NCI-H82 (cell line): ENCODE measurements at places on chromosomes 3 and 15.

GRCh38 chr15:80970018-80970657 is 19.5 kb downstream of the MESD start:
- peak; percentile 85 for DNase-seq

- peak; percentile 0 for DNase-seq
Measured at GRCh38 chr3:45078910-45079522, 52.9 kb downstream of the CLEC3B start.

- DNase-seq = no peak
Measured at GRCh38 chr3:103410231-103410630, 975.4 kb downstream of the ZPLD1 start.

DNA sequence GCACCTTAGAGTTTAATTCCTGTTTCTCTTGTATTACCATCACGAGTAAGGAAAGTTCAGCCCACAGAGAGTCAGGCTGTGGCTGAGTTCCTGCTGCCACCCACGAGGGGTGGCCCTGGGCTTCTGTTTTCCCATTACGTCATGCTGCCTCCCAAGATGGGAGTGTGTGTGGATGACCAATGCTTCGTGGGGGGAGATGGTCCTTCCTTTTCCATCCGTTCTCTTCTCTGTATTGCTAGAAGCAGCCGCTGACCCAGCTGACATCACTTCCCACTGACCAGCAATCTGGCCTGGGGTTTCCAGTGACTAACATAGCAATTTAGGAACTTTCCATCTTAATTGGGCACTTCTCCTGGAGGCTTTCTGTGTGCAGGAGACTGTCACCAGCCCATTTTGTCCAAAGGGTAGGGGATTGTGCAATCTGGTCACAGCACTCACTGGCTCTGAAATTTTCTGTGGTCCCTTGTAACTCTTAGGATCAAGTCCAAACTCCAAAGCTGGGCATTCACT is 9.3 kb downstream of the IRAK2 start:
- no peak for DNase-seq

DNA sequence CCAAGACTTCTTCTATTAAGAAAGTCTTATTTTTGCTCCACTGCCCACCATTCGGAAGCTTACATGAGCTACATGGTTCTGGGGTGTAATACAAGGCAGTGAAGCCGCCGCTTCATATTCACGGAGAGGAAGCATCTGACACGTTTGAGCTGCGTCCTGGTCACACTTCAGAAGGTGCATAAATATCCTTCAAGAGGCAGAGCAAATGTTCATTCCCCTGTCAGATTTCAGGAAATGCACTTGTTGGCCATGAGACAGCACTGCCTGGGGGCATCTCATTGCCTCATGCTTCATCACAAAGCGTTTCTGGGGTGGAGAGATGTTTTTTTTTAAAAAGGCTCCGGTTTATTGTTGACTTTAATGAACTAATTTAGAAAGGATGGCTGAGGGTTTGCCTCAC is 119.9 kb downstream of the CADPS start:
- no peak for DNase-seq

- no peak for DNase-seq
Measured at GRCh38 chr3:99248130-99248529, 346.6 kb upstream of the DCBLD2 start.

DNA sequence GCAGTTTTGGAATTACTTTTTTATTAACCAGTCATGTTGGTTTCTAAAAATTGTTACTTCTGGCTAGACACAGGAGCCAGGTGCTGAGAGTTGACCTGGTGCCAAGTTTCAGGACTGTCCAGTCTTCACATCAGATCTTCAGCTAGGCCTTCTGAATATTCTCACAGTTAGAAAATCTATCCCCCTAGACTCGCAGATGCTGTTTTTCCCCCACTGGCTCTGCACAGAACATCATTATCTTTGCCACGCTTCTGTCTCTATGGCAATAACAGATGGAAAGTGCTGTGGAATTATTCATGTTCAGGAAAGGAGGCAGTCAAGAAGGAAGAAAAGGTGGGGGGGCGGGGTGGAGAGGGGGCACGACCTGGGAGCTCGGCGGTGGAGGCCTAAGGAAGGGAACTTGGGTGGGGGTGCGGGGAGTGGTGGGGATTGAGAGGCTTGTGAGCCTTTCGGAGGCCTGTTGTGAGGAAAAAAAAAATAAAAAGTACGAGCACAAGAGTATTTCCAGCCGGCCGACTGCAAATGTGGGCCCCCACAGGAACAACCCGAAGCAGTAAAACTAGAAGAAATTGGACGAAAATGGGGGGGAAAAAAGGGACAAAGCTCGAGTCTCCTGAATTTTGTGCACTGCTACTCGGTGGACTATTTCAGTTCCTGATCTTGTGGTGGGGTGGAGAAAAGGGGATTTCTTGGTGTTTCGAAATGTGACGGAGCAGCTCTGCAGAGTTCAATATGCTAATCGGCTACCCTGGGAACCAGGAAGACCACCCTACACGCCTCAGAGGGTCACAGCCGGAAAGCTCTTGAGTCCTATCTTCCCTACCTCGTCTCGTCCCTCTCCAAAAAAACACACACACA is 1.5 kb upstream of the SKIL start:
- peak; percentile 92 for DNase-seq

- DNase-seq = no peak
Measured at GRCh38 chr3:45741247-45741646, 52.1 kb downstream of the SACM1L start.

DNA sequence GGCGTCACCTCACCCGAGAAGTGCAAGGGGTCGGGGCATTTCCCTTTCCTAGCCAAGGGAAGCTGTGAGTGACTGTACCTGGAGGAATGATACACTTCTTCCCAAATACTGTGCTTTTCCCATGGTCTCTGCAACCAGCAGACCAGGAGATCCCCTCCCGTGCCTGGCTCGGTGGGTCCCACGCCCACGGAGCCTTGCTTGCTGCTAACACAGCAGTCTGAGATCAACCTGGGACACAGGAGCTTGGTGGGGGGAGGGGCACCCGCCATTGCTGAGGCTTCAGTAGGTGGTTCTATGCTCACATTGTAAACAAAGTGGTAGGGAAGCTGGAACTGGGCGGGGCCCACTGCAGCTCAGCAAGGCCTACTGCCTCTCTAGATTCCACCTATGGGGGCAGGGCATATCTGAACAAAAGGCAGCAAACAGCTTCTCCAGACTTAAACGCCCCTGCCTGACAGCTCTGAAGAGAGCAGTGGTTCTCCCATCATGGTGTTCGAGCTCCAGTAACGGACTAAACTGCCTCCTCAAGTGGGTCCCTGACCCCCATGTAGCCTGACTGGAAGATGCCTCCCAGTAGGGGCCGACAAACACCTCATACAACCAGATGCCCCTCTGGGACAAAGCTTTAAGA is 31.4 kb upstream of the ABHD5 start:
- DNase-seq = no peak

DNA sequence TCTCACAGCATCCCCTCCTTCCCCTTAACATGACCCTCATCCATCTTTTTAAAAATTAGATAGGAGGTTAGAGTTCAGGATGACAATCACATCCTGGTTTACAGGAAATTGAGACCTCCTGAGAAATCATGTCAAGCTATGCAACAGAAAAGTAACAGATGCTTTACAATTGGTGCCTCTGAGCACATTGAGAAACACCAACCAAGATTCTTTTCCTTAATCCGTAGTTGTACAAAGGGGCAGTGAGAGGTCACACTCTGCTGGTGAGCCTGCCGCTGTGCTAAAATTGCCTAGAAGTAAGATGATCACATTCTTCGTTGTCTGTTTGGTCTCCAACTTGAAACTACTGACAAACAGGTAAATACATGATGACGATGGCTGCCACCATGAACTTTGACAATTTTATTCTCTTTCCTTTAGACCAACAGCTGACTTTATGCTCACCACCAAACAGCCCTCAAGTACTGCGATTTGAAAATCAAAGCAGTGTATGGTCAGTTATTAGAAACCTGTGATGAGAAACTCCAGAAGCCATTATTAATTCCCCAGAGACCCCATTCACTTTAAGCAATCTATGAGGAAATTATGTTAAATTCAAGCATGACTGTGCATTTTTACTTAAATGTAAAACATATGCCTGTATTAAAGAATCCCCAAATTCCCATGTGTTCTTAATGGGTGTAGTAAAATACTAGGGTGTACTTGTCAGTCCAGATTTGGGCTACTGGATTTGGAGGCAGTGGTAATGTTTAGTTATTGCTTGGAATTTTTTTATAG is 210.7 kb upstream of the UBE2E1 start:
- no peak for DNase-seq

- no peak for DNase-seq
Measured at GRCh38 chr3:24956613-24957012, 462.0 kb upstream of the THRB start.

- DNase-seq = peak; percentile 34
Measured at GRCh38 chr15:65338366-65338765, 33.9 kb downstream of the RNU5B-1 start.

DNA sequence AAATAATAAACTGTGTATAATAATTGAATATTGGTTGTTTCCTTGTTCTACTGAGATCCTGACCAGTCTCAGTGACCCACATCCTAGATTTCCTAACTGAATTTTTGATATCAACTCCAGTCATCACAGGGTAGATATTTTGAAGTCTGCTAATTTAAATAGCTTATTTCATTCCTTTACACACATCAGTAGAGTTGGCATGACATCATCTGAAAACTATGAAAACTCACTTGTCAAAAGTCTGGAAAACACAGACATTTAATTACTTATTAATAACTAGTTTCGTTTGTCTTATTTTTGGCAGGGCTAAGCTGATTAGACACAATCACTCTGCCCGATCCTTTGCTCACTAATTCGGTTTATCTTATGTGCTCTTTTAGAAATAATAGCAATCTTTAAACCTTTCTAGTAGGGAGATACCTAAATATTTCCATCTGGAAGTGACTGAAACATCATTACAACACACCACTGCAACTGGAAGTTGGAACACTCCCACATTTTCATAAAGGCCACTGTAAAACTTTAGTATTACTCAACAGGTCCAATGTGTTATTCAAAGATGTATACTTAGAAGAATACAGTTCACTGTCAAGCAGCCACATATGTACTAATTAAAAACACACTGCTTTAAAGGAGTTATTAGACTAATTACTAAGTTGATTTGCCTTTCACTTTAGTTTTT is 198.4 kb upstream of the ZNF717 start:
- peak; percentile 3 for DNase-seq

DNA sequence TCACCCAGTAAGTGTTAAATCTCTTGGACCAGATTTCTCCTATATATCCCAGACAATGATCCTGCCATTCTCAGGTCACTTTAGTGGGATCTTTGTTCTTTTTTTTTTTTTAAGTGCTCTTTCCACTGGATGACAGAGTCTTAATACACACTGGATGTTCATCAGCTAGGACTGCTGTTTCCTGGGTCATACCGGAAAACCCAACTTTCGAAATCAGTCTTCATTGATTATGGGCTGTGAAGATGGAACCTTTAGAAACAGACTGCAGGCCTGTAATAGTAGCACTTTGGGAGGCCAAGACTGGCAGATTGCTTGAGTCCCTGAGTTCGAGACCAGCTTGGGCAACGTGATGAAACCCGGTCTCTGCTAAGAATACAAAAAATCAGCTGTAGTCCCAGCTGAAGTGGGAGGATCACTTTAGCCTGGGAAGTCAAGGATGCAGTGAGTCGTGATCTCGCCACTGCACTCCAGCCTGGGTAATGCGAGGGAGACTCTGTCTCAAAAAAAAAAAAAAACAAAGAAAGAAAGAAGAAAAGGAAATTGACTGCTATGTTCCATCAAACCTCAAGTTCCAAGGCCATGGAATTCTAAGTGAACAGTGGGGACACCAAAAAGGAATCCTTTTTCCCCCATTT is 2.3 kb downstream of the EOGT start:
- no peak for DNase-seq

DNA sequence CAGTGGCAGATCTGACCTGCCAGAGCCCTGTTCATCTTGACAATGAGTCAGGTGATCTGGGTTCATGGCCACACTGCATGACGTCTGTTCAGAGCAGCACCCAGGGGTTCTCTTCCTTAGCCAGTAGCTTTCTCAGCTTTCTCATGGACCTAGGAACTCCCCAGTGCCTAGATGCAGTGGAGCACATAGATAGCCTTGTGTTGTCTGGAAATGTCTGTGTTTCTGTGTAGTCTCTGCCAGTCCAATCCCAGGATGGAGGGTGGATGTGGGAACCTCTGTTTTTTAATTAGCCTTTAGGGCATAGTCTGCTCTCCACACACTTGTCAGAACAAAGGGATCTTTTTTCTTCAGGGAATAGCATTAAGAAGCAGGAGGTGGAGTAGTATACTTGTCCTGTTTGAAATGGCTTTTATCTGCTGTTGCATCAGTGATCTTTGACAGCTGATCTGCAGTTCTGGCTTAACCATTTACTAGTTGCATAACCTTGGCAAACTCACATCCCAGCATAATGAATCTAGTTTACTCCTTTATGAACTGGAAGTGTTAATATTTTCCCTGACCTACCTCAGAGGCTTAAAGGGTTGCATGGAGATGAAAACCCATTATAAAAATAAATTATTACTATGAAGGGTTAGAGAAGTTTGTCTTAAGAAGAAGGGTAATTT is 16.1 kb upstream of the CACNA1D start:
- DNase-seq = no peak

DNA sequence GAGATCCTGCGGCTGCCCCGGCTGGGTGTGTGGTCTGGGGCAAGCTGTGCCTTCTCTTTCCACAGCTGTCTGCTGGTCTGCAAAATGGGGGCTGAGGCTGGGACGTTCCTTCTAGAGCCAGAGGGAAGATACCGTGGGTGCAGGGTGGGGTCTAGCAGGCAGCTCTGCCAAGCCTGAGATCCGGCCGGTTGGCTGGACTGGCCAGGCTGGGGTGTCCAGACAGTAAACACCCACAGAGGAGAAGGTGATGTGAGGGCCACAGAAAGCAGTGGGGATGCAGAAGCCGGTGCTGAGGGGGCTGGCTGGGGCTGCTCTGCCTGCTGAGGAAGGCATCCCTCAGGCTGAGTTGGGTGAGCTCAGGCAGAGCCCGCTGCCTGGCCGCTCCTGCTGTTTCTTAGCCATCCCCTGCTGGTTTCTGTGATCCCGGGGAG is 46.1 kb downstream of the FBLN2 start:
- DNase-seq = no peak

DNA sequence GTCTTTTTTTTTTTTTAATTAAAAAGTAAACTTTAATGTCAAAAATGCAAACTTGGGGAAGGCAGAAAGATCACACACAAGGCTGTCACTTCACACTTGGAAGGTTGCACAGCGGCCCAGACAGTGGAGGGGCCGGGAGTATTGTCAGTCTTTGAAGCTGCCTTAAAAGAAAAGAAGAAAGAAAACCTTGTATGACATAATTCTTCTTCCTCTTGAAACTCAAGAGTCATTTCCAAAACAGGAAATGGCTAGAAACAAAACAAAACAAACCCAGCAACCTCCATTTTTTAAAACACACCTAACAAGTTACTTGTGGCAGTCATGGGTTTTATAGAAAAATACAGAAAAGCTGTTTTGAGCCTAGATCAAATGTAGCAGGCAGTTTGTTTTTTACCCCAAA is 68.1 kb upstream of the MAGI1 start:
- DNase-seq = no peak
